Occipital lobe (tissue), 3 donors: ENCODE measurements at places on chromosomes 6 and 20.

GRCh38 chr6:96211341-96211740 is 195.6 kb downstream of the FUT9 start:
- DNase-seq, result no peak

DNA sequence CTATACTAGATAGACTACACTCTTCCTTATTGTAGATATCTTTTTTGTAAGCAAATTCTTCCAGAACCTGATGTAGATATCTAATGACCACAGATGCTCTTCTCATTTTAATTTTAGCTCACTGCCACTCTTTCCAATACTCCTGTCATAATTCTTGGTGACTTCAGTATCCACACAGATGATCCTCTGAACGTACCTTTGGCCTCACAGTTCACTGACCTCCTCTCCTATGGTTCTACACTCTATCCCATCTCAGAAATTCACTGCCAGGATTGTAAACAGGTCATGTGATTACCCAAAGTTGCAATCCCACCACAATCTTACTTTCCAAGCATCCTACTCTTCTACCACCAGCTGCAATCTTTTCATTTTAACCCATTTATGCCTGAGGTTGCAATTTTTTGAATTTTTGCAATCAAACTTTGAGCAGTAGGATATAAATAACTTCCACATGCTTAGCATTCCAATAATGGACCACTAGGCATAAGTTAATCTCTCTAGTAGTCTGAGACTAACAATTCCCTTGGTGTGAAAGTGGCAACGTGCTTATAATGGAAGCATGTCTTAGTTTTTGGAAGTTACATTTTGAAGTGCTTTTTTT is 31.2 kb downstream of the ESF1 start:
- no peak for DNase-seq

- DNase-seq, result no peak
These were observed 96.8 kb downstream of the PREX1 start for GRCh38 chr20:48730977-48731376.

GRCh38 chr6:52664991-52665686 is 5.8 kb upstream of the TMEM14A start:
- DNase-seq, result no peak

GRCh38 chr6:159499034-159499433 is 194.0 kb downstream of the SOD2 start:
- DNase-seq, result no peak

DNA sequence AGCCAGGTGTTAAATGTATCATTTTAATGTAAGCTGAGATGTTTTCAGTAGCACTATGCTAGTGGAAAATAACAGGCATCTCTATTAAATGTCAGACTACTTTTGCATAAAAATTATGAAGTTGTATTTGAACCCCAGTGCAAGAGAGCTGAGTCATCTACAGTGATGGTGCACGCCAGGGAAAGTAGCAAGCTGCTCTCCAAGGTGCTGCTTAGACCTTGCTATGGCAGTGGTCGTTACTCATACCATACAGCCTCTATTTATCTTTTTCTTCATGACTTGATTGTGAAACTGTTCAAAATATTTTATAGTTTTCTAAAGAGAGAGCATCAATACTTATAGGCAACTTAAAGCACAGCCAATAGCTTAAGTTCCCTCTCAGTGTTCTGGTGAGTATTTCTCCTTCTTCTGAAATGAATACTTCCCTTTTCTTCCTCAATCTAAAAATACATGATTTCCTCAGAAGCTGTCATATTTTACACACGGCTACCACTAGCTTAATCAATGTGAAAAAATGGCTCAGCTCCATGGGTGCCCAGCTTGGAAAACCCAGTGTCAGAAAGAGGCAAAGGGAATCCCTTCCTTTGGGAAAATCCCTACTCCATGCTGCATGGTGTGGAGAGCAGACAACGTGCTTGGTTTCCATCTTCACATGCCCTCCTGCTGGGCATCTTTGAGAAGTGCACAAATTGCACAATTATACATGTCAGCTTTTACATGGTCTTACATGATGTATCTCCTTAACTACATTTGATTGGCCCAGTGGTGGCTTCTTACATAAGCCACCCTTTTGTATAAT is 105.6 kb downstream of the ELOVL4 start:
- DNase-seq, result no peak

GRCh38 chr6:79373246-79373645 is 138.8 kb upstream of the HMGN3 start:
- no peak for DNase-seq

GRCh38 chr6:109925075-109925474 is 53.0 kb upstream of the GPR6 start:
- DNase-seq, result no peak

- no peak for DNase-seq
These were observed 268.7 kb downstream of the CD83 start for GRCh38 chr6:14386263-14386662.

- DNase-seq, result no peak
These were observed 7.4 kb downstream of the OSER1 start for GRCh38 chr20:44203161-44203560.

DNA sequence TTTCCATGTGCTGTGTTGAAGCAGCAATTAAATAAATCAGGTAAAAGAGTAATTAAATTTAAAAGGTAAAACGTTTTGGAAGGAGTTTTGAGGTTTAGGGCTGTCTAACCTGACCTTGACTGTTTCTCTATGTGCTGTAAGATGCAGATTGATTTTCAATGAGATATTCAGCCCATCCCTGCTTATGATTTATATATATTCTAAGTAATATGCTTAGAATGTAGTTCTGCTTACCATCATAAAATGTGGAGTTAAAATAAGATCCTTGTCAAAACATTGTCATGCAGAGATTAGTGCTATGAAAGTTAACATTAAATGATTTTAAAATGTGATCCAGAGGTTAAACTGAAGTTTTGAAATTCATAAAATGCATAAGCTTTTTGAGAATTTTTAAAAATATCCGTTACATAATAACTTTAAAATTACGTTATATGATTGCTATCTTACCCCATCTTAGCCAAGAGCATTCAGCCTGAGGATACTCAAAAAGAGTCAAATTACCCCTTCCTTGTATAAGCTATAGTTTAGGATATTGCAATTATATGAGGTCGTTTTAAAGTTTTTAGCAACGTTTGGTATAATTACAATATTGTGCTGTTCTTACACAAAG is 122.5 kb downstream of the MTHFD1L start:
- no peak for DNase-seq

- DNase-seq, result no peak
These were observed 49.3 kb upstream of the INSM1 start for GRCh38 chr20:20318365-20319161.

DNA sequence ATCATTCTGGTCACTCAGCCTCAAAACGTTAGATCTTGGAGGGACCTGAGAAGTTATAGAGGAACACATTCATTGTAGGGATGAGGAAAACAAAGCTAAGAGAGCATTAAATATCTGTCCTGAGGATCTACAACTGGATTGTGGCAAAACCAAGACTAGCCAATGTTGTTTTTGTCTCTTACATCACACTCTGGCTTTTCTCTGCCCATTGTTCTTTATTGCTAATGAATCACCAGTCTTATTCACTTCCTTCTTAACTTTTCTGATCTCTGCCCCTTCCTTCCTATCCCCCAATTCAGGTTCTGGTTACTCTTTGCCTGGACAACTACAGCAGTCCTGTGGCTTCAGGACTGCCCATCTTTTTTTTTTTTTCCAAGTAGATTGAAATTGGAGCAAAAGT is 57.0 kb upstream of the PREP start:
- DNase-seq, result no peak

DNA sequence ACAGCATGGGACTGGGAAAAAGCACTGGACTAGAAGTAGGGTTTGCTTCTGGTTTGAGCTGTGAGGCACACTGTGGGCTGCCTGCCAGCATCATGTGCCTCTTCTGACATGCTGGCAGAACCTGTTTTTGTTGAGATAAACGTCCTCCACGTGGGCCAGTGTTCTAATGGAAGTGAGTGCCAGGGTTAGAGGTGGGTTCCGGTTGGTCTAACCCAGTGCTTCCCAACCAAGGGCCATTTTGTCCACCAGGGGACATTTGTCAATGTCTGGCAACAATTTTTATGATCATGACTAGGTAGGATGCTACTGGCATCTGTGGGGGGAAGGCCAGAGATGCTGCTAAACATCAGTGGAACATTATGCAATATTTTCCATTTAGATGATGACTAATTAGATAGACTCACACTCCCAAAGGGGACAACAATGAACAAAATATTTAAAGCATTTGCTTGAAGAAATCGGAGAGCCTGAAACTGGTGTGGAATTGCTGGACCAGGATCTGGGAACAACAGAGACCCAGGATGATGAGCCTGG is 7.8 kb upstream of the APMAP start:
- no peak for DNase-seq

- DNase-seq, result no peak
These were observed 235.8 kb upstream of the RIN2 start for GRCh38 chr20:19522071-19522801.

- no peak for DNase-seq
These were observed 66.9 kb downstream of the PYGB start for GRCh38 chr20:25314497-25315417.

- no peak for DNase-seq
These were observed 110.6 kb downstream of the CDKAL1 start for GRCh38 chr6:20644667-20645370.

DNA sequence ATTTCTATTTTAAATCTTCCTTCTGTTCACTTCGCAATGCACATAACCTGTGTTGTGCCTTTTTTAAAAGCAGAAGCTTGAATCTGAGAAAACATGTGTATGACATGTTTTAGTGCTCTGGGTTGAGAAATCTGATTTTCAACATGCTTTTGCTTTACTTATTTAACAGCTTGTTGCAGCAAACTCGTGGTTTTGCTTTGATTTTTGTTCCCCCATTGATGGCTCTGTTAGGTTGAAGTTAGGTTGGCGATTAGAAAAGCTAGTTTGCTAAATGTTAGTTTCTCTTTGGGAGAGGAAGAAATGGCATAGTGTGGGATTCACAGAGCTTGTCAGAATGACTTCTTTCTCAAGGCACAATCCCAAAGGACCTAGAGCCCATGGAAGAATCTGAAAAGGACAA is 170.8 kb downstream of the TMEM242 start:
- DNase-seq, result no peak

- DNase-seq, result no peak
These were observed 66.0 kb downstream of the KIZ start for GRCh38 chr20:21191839-21192238.

GRCh38 chr6:165616116-165616515 is 46.9 kb downstream of the PDE10A start:
- no peak for DNase-seq

GRCh38 chr6:160042014-160042773 is 73.3 kb downstream of the IGF2R start:
- DNase-seq, result no peak

GRCh38 chr6:46234700-46235099 is 63.9 kb upstream of the ENPP5 start:
- DNase-seq, result no peak

DNA sequence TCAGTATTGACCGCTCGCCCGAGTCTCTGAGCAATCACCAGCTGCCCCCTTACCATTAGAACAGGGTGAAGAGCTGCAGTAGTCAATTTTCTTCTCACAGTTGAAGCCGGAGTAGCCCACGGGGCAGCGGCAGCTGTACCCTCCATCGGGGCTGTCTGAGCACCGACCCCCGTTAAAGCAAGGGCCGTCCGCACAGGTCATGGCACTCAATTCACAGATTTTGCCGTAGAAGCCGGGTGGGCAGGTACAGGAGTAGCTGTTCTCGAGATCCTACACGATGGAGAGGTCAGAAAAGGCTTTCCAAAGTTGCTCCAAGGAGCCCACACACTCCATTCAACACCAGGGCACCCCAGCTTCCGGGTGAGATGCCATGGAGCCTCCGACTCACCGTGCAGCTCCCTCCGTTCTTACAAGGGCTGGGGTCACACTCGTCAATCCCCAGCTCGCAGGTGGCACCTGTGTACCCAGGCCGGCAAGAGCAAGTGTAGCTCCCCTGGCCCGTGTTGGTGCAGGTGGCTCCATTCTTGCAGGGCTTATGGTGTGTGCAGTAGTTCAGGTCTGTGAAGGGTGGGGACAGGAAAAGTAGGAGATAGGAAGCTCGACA is 5.9 kb downstream of the DLL1 start:
- no peak for DNase-seq

- DNase-seq, result no peak
These were observed 9.4 kb upstream of the CD93 start for GRCh38 chr20:23095499-23095898.

- no peak for DNase-seq
These were observed 14.0 kb upstream of the BTN3A2 start for GRCh38 chr6:26350858-26351543.

DNA sequence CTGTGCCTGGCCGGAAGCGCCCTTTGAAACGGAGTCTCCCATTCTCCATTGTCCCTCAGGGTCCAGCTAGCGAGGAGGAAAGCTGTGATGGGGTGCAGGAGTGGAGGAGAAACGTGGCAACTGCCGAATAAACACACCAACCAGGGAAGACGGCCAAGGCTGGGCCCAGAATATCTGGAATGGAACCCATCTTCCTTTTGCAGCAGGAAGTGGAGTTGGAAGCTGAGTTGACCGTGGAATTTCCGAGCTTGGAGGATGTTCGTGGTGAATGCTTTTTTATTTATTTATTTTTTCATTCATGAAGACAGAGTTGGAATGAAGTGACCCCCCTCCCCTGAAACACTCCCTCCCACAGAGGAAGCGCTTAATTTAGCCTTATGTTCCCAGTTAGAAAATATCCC is 105.6 kb upstream of the RNF24 start:
- DNase-seq, result no peak

- no peak for DNase-seq
These were observed 1.2 kb downstream of the LIME1 start for GRCh38 chr20:63737695-63737944.

DNA sequence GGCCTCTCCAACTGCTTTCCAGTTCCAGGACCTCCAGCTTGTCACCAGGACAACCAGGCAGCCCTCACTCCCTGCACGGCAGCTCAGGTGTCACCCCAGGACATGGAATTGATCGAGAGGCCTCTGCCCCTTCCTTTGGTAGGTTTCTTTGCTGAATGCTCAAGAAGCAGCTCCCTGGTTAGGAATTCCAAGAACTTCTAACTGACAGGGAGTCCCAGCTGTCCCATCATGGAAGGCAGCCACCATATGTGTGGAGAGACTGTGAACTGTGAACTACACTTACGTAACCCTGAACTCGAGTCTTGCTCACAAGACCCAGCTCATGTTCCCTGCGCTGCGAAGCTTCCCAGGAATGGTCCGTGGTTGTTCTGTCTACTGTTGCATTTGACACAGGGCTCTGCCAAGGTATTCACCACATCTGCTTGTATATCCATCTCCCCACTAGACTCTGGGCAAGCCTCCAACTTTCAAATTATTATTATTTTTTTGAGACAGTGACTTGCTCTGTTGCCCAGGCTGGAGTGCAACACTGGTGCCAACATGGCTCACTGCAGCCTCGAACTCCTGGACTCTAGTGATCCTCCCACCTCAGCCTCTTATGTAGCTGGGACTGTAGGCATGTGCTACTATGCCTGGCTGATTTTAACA is 35.7 kb downstream of the MGME1 start:
- no peak for DNase-seq
